Foreskin keratinocyte (primary cell): ENCODE measurements at places on chromosomes 12 and 14. TPM values are rescaled to one million over a fixed set of nuclear protein-coding genes. Genes with fewer than 3 reads are reported as not detected.

GRCh38 chr14:64815257-64815656 lies 64.5 kb downstream of the SPTB start:
- no peak for DNase-seq

- DNase-seq: no peak
Observed at GRCh38 chr12:124861492-124861891, 2.2 kb downstream of the SCARB1 start.

GRCh38 chr12:42156232-42156631 lies 11.6 kb upstream of the GXYLT1 start:
- DNase-seq: no peak

GRCh38 chr12:67456431-67456901 lies 187.3 kb downstream of the CAND1 start:
- peak; percentile 61 for DNase-seq

- DNase-seq: no peak
Observed at GRCh38 chr12:99352269-99352668, 295.3 kb upstream of the GARIN6 start.

DNA sequence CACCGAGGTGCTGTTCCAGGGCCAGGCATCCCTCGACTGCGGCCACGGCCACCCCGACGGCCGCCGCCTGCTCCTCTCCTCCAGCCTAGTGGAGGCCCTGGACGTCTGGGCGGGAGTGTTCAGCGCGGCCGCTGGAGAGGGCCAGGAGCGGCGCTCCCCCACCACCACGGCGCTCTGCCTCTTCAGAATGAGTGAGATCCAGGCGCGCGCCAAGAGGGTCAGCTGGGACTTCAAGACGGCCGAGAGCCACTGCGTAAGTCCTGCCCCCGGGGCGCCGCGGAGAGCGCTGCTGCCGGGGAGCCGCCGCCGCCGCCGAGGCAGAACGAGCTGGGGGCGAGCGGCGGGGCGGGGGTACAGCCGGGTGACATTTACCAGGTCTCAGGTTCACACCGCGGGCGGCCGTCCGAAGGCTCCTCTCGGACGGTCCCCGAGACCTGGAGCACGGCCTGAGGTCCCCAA lies 1.4 kb downstream of the PLXNC1 start:
- DNase-seq: no peak

DNA sequence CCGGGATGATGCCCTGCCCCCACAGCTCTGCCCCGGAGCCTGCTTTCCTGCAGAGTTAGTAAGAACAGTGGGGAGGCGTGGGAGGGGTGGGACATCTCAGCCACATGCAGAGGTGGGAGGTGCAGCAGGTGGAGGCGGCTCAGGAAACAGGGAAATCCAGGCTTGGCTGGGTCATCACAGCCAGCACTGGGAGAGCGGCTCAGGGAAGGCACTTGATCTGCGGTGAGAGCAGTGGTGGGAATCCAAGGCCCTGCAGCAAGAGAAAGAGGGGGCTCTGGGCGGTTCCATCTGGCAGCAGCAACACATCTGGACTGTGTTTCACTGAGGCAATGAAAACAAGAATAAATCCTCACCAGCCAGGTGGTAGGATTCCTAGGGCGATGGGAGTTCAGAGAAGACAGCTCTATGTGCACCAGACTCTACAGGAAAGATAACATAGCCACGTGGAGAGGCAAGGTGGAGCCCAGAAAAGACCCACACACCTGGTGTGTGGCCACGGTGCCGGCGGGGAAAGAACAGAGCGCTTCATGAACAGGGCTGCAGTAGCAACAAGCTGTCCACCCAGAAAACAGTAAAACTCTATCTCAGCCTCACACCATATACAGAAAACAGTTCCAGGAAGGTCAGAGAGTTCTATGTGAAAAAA lies 57.6 kb downstream of the CCDC85C start:
- DNase-seq: no peak

GRCh38 chr14:54688229-54688628 lies 121.3 kb downstream of the SAMD4A start:
- no peak for DNase-seq

PGF gene
- 28.8 and 31.5 TPM in 2 replicates for total RNA-seq
